A172 (cell line): ENCODE measurements at places on chromosomes 3 and 15. TPM values are rescaled to one million over a fixed set of nuclear protein-coding genes. Genes with fewer than 3 reads are reported as not detected.

ZPLD1 gene
- not detected in 2 replicates for total RNA-seq

DNA sequence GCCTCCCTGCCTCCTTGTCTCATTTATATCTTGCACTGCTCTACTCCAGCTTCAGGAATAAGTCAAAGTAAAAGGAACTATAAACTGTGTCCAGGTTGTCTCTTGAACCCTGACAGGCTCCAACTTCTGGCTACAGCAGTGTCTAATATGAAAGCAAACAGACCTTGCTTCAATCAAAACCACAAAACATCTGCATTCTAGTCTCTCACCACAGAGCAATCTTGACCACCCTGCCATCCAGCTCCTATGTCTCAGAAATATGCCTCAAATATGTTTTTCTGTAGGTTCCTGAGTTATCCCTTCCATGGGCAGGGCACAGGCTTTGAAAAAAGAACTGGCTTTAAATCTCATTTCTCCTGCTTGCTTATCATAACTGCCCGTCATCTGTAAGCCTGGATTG lies 13.0 kb upstream of the RAMAC start:
- no peak for DNase-seq

DNA sequence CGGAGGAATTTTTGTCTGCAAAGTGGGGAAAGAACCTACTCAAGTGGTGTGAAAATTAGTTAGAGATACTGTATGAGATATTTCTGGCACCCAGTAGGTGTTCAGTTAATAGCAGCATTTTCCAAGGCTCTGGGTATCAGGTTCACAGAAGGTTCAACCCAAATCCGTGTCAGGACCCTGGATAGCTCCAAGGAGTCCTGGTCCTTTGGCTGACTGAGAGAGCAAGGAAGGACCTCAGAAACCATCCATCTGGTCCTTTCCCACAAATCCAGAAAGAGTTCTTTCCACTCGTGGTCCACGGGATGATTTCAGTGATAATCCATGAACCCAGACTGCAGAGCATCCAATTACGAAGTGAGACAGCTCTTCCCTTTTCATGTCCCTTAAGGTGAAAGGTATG lies 51.4 kb downstream of the SLC6A11 start:
- peak; percentile 32 for DNase-seq

GRCh38 chr3:15007681-15008141 lies 57.4 kb downstream of the MRPS25 start:
- peak; percentile 30 for DNase-seq

DNA sequence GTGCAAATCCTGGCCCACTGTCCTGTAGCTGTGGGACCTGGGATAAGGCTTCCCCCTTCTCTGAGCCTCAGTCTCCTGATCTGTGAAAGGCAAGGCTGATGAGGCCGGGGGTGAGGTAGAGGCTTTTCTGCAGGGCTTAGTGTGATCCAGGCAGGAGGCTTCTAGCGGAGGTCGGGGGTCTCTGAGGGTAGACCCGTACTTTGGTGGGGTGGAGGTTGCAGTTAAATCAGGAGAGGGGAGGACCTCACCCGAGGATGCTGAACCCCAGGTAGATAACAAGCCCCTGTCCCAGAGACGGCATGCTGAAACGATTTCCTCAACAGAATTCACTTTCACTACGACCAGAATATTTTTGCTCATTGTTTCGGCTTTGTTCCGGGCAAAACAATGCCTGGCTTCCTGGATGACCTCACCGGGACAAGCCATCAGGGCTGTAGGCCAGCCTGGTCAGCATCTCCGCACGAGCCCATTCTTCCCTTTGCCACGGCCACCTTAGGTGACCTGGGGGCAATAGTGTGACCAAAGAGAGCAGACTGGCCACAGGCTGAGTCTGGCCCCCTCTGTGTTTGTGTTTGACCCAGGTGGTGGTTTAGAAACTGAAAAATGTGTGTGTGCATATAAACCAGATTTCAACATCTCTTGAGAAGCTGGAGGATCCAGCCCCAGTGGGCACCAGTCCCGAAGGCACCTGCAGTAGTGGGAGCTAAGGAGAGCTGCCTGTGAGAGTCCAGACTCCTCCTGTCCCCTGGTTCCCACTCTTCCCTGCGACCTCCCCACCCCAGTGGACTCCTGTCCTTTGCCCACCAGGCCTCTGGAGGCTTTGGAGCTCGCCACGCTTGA lies 33.0 kb downstream of the SLC6A6 start:
- DNase-seq: peak; percentile 50

GRCh38 chr3:161014843-161015749 lies 90.1 kb downstream of the B3GALNT1 start:
- DNase-seq: no peak

DNA sequence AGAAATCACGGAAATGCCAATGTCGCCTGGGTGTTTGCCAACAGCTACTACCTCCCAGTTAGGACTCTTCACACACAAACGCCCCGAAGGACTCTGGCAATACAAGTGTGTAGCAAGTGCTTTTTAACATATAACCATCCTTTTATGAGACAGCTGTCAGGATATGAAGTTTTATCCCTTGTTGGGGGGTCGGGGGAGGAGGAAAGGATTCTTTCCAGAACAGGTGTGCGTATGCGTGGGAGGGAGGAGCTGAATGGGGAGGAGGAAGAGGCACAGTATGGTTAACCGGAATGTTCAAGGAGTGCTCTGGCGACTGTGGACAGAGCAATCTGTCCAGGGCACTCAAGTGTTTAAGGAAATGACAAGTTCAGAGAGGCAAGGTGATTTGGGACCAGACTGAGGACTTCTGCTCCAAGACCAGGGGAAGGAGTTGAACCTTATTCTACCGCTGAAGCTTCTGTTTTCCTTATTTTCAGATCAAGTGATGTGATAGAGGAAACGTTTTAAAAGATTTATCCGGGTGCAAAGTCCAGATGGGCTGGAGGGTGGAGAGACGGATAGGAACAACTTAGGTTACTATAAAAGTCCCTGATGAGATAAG lies 1.3 kb downstream of the TSPAN3 start:
- DNase-seq: no peak

- peak; percentile 49 for DNase-seq
These were observed 183.4 kb upstream of the TOPAZ1 start for GRCh38 chr3:44058022-44058867.

GRCh38 chr3:54349231-54349652 lies 226.9 kb downstream of the CACNA2D3 start:
- DNase-seq: peak; percentile 84

DNA sequence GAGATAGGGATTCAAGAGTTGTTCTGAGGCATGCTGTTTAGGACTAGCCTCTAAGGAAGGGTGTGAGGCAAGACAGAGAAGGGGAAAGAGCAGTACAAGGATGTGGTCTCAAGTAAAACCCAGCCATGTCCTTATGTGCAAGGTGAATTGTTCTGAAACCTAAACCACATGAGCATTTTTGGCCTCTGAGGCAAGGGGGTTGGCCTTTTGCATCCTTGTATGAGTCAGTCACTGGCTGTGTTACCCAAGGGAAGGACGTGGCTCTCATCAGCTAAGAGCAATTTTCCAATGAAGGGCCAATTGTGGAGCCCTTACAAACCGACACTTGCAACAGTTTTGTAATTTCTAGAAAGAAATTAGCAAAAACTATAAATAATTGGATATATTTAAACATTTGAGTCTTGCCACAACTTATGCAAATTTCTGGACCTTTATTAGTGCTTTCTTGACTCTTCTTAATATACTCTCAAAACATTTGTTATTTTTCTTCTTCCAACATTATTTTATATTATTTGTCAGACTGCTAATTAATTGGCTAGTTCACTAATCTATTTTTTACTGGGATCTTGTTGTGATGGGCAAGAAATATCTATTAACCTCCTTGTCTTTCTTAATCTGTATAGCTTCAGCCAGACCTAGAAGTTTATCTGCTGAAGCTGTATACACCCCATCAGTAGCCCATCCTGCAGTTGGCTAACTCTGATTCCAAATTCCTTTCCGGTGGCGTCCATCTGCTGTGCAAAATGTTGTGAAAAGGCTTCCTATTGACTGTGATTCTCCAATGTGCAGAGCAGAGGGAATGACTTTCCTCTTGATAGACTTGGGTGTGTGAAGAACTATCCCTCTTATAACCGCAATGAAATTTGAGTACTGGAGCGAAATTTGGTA lies 97.7 kb upstream of the P2RY1 start:
- DNase-seq: peak; percentile 50

MRPL46 gene
- total RNA-seq: 29.9 and 38.4 TPM in 2 replicates

DNA sequence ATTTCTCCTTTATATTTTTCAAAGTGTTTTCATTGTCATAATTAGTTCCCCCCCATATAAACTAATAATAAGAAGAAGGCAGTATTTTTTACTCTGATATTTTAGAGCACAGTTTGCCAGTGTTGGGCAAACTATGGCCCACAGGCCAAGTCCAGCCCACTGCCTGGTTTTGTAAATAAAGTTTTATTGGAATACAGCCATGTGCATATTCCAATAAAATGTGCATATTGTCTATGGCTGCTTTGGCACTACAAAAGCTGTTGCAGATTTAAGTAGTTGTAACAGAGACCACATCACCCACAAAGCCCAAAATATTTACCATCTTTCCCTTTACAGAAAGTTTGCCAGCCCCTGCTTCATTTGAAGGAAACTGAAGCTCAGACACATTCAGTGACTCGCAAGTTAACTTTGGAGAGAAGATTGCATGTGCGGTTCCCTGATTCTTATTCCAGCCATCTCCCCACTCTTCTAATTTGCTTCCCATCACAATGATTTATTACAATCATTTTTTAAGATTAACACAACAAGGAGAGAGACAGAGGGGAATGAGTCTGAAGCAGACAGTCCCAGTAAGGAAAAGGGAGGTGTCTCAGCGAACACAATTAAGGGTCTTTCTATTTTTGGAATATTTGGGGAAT lies 48.9 kb downstream of the RFTN1 start:
- DNase-seq: peak; percentile 46

DNA sequence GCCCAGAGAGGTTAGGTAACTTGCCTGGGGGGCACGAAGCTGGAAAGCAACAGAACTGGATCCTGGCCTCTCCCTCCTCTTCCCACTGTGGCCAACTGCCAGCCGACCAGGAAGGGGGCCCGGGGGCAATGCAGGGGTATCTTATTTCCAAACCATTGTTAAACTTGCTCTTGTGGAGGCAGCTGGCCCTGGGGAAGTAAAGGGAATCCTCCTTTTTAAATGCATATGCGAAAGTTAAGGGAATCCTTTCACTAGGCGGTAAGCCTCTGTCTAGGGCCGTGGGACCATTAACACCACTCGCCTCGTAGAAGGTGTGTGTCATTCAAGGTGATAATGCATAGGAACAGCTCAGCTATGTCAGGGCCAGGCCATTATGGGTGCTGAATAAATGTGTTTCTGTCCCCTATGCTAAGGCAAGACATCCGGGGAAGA lies 68.6 kb downstream of the ST6GAL1 start:
- no peak for DNase-seq

- DNase-seq: no peak
These were observed 12.4 kb downstream of the PCCB start for GRCh38 chr3:136262559-136262958.

DNA sequence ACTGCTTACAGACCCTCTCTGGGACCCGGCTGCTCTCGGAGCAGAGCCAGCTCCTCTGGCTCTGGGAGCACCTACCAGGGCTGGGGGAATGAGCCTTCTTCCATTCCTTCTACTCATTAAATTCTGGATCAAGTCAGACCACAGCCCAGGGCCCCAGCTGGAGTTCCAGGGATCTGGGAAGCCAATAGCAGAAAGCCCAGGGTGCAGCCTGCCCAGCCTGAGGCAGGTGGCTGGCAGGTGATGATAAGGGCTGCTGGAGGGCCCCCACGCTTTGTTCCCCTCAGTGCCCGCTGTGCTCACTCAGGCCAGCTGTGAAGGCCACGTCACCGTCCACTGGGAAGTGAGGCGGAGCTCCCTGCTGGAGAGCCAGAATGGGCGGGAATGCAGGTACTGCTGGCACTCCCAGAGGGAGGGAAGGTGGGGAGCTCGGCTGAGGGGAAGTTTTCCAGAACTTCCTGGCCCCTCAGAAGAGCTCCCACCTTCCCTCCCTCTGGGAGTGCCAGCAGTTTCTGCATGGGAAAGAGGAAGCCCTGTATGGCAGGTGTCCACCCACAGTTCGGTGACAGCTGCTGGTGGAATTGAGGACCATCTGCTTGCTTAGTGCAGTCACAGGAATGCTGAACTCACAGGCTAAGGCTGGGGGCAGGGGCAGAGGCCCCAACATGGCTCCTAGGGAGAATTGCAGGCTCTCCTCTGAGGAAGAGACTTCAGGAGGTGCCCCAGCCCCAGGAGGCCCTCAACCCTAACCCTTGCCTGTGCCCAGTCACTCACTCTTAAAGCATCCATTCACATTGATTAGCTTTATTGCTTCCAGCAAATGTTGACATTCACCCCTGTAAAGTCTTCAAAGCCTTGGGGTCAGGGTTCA lies 12.6 kb upstream of the RTP3 start:
- no peak for DNase-seq

SENP8 gene
- 1.3 and 1.8 TPM in 2 replicates for total RNA-seq

DNA sequence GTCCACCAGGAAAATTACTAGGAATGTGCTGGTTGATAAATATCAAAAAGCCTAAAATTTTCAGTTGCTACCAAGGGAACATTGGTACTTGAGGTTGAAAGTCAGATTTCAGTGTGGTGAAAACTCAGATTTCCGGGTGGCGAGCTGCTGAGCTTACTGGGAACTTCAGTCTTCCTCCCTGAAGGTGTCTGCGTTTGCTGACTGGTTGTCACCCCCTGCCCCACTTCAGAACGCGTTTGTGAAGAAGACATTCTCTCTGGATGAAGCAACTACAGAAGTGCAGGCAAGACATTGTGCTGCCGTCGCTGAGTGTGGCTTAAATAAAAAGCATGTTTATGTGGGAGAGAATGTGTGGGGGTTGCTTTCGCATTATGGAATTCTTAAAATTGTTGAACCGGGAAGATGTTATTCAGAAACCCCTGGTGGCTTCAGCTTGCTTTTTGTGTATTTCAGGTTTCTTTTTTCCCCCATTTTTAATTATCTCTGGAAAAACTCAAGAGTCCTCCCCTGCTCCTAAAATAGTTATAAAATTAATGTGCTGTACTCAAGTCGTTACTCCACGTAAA lies 7.1 kb downstream of the FAM81A start:
- no peak for DNase-seq

GRCh38 chr15:70259028-70259424 lies 161.3 kb upstream of the TLE3 start:
- DNase-seq: no peak

DNA sequence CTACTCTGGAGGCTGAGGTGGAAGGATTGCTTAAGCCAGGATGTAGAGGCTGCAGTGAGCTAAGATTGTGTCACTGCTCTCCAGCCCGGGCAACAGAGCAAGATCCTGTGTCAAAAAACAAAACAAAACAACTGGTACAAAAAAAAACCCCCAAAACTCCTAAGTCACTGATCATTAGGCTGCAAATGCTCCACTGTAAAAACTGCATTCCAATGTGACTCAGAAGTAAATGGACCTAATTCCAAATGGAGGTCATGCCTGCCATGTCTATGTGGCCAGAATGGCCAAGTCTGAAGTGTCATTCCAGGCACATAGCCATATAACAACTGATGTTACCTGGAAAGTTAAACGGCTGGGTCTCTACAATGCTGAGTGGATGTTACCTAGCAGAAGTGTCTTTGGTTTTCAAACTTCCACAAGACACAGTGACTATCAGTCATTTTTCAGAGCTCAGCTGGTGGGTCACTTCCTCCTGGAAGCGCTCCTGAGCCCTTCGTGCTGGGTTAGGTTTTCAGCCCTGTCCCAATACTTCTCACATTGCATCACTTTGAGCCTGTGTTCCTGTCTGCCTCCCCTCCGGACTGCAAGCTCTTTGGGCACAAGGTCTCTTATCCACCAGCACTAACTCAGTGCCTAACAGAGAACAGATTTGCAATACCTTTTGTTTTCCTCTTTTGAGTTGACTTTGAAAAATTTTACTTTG lies 10.6 kb downstream of the FSTL1 start:
- no peak for DNase-seq
